ENCODE measurements at places on chromosomes 1 and 21.

DNA sequence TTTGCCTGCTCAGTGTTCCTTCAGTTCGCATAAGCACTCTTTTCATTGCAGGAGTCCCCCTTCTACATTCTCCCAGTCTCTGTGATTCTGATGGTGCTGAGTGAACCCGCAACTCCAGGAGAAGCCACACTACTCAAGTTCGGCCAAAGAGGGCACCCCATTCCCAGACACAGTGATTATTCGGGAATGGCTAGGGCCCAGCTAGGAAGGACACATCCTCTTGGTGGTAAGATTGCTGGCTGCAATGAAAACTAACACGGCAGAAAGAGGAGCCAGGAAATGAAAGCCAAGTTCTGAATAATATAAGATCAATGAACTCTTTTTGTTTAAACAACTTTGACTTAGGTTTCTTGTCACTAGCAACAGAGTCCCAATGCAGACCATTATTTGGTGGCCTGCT lies 14.9 kb downstream of the CREG1 start:
- no peak for DNase-seq

- DNase-seq, result no peak
These were observed 10.0 kb downstream of the AHDC1 start for GRCh38 chr1:27593678-27594563.

DNA sequence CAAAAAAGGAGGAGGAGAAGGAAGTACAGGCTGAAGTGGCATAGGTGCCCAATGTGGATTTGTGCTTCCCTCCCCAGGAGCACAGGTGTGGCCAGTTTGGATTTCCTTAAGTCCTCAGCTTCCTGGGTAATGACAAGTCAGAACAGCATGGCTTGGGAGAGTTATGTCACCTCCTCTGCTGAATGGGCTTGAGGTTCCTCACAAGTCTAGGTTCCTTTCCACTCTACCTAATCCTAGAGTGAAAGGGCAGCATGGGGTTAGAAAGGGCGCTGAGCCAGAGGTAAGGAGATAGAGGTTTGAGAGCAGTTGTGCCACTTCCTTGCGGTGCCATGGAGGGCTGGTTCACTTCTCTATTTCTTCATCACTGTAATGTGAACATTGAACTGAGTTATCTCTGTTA lies 35.5 kb upstream of the IL20 start:
- DNase-seq, result no peak

GRCh38 chr1:72166426-72166825 lies 115.9 kb downstream of the NEGR1 start:
- DNase-seq, result no peak
